Activated naive CD4-positive, alpha-beta T cell (primary cell): ENCODE measurements at places on chromosomes 11 and 22.

DNA sequence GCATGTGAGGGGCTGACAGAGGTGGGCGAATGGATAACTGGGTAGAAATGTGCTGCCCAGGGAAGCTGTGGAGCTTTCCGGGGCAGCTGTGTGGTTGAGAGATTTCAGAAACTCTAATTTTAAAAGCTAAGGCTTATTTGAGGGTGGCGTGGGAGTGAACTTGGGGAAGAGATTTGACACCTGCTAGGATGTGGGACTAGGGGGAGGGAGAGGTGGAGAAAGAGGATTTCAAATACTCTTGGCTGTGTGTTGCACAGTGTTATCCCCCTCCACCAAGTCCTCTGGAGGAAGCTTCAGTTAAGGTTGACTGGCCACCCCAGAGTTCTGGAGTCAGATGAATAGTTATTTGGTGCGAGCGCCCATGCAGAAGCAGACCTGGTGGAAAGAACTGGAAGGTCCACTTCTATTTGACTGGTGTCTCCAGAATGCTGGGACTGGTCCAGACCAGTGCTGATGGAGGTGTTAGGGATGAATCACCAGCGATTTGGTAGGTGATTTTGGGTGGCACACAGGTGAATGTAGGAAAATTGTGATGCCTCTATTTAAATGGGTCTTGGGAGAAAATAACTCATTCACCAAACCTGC is 72.8 kb upstream of the ALX4 start:
- no peak for DNase-seq

DNA sequence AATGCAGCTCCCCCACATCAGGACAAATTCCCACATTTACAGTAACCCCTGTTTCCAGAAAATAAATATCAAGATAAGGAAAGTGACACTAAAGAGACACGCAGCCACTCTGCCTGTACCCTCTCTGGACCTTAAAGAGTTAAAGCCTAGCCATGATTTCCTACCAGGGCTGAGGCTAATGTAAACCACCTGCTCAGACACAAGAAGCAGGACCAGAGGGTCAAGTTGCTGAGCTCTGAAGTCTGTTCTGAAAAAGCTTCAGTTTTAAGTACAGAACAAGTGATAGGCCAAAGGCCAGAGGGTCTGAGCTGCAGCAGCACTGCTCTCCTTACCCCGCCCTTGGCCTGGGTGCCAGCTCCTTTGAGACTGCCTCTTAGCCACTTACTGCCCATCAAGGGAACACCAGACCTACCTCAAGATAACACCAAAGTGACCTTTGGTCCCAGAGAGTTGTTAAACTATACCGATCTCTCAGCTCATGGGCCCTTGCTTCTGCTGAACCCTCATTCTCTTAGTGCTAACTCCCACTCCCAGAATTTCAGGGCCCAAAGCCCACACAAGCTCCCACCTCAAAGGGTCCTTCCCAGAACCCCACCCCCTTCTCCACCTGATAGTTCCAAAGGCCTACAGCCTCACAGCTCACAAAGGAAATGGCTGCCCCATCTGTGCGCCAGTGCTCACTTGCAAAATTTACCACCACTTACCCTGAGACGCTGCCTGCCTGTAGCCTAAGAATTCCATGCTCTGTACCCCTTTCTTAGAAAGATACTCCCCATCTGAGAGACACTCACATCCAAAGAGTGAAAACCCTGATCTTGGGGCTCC is 40.5 kb downstream of the IL18BP start:
- no peak for DNase-seq

DNA sequence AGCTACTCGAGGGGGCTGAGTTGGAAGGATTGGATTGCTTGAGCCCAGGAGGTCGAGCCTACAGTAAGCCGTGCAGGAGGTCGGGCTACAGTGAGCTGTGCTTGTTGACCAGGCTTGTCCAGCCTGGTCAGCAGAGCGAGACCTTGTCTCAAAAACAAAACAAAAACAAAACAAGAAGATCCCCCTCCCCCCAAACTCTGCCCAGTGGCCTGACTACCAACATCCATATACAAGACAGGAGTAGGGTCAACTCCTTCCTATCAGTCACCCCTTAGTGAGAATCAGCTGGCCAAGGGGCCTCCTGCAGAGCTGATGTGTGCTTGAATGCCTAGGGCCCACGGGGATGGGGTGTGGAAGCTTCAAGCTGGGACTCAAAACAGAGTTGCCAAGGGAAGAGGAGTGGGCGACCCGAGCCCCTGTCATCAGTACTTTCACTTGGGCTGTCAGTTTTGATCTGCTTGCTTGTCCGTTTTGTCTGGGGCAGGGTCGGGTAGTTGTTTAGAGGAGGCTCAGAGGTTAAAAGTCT is 942 bp upstream of the TSPAN18 start:
- no peak for DNase-seq

DNA sequence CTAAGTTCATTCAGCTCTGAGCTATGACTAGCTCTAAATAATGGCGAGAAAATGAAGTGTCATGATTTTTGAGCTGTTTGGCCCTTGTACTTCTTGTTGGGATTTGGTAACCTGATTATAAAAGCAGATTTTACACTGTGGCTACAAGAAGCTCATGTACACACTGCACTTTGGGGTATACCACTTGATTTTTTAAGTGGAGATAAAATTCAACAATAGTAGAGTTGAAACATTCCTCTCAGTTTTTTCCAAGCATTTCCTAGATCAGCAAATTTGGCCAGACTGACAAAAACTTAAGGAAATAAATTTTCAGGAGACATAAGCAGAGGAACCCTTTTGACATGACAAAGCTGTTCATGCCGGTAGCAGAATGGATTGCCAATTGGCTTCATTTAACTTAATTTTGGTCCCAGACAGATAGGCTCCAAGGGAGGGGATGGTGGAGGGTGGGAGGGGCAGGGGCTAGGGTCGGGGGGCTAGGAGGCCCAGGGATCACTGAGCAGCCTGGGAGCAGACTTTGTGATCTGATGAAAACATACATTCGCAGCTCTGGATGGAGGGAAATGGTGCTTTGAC is 575.9 kb downstream of the METTL15 start:
- DNase-seq, result no peak

- no peak for DNase-seq
These were observed 32.4 kb downstream of the EIF3F start for GRCh38 chr11:8019314-8020243.

DNA sequence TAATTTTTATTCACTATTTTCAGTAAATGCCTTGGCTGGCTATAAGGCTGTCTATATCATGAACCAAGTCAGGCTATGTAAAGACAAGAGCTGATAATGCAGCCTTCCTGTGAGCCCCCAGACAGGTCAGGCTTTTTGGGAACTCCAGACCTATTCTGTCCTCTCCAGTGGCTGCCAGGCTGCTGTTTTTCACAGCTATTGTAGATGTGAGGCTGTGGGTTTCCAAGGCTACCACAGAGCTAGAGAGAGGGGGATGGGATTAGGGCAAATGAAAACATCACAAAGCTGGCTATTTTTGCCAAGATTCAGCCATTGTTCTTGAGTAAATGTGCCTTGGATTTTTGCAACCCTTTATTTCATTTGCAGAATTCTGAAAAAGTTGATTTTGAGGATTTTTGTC is 55.7 kb upstream of the SORL1-AS1 start:
- no peak for DNase-seq
